ENCODE measurements at places on chromosomes 12 and 14.

DNA sequence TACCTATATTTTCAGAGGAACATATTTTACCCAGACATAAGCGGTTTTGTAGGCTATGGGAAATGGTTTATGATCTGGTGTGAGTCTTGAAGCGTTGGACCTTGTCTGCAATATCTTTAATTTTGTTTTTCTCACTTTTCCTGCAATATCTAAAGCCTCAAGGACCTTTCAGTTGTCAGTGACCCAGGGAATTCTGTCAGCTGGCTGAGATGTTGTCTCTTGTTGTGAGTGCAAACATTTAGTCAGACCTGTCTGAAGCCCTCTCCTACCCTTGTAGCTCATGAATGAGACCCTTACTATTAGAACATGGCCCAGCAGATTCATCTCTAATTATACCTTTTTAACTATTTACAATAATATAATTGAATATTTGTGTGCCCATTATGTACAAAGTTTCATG lies 53.6 kb downstream of the SPATA7 start:
- DNase-seq: no peak

DNA sequence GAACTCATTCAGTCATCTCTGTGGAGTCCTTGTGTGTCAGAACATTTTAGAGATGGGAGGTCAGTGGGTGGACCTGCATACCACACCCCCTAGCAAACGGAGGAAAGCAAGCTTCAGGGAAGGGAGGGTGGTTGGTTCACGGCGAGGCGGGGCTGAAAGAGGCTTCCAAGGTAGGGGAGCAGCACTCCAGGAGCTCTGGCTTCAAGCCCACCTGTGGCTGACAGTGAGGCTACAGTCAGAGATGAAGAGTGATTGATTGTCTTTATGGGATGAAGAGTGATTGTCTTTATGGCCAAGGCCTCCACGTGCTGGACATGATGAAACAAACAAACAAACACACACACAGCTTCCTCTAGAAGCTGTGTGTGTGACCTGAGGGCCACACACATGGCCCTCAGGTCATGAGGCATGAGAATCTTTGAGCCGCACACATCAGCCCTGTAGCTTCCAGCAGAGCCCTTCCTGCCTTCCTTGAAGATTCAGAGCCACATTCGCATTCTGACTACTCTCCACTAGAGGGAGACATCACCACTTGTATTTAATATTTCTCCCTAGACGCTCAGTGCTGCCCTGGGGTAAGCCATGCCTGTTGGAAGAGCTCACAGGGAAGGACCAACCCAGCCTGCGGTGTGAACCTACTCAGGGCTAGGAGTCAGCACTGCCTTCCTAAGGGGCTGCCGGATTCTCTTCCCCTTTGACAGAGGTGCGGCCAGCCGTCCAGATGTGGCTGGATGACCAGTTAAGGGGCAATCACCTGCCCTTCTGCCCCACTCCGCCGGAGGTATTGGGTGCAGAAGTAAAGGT lies 54.4 kb upstream of the KCNA1 start:
- peak; percentile 38 for DNase-seq

DNA sequence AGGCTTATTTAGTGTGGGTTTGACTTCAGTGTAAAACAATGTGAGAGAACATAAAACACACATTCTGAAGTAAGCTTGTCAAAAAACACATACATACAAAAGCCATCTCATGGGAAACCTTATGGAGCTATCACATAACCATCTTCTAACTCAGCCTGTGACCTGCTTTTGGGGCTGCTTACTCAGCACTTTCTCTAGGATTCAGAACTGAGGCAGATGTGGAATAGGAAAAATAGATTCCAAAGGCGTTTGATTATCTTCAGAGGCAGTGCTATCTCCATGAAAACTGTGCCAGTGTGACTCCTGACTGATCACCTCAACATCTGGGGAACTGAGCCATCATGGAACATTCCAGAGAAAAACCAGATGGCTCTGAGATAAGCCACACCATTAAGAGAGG lies 13.5 kb downstream of the HAL start:
- DNase-seq: no peak

DNA sequence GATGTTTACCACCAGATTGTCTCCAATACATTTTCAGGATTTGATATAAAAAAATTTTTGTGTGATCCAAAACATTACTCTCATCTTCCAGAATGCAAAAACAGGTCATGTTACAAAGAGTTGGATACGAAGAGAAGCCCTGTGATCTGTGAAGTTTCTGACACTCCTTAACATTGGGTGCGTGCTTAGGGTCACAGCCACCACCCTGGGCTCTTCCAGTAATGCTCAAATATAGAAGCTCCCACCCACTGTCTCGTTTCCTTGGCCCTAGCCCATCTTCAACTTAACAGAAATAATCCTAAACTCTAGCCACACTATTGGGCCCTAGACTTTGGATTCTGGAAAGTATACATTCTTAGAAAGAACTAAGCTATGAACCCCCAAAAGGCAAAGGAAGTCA lies 32.9 kb upstream of the HSP90B1 start:
- DNase-seq: no peak

- no peak for DNase-seq
Measured at GRCh38 chr14:103014466-103015228, 42.7 kb downstream of the CDC42BPB start.

- DNase-seq: no peak
Measured at GRCh38 chr12:12561371-12562015, 1.2 kb downstream of the DUSP16 start.

GRCh38 chr12:24921251-24922038 lies 27.5 kb downstream of the BCAT1 start:
- no peak for DNase-seq

DNA sequence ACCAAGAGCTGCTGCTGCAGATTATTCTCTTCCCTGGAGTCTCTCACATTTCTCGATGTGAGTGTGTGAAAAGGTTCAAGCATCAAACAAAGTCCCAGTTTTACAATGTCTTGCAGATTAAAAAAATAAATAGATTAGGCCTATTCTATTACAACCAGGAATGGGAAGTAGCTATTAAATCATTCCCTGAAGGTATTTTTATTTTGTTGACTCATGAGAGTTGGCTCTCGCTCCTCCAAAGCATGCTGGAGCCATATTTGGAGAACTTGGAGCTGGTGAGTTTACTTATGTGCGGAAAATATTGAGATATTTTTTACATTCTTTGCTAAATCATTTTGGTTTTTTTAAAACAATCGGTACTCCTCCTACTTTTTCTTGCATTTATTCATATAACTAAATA lies 572.3 kb downstream of the ETNK1 start:
- no peak for DNase-seq

Measured in non-pigmented ciliary epithelial cell (primary cell).